Neural crest cell (in vitro differentiated cells): ENCODE measurements at places on chromosomes 4 and X. TPM values are rescaled to one million over a fixed set of nuclear protein-coding genes. Genes with fewer than 3 reads are reported as not detected.

DNA sequence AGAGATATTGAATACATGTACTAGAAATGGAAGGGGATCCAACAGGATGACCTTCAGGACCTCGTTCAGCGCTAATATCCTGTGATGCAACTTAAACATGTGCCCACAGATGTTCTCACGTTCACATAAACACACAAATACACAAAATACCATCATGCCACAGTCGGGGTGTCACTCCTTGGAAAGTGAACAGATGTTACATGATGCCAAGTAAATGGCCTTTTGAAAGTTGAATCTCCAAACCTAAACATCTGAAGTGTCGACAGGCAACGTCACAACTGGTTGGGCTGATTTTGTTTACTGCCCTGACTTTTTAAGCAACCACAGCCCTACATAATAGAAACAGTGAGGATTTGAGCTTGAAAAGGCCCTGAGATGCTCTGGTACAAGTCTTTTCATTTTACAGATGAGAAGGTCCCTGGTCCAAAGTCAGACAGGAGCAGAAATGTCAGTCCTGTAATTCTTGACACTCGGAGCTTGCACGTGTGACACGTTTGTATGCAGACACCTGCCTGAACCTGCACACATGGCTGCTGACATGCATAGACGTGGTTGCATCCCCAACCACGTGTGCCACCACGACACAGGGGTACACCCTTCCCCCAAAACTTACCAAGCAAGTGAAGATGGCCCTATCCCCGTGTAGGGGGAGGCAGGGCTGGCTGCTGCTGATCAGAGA, 23.5 kb upstream of the BCORL1 start:
- DNase-seq, result no peak

- DNase-seq, result peak; percentile 18
Observed at GRCh38 chr4:15001248-15001868, 923 bp upstream of the CPEB2 start.

DNA sequence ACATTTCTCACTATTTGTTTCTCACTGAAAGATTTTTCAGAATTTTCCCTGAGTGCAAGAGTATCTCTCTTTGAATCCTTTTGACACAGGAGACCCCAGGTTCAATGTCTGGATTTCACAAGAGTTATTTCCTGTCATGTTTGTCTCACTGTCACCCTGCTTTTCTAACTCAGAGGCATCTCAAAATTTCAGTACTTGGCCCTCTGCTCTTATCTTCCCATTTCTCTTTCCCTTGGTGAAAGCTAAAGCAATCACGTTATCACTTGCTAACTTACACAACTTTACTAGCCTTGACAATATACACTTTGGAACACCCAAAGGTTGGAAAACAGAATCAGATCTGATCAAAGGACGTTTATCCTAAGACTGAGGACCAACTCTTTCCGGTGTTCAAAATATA, 17.3 kb downstream of the IGSF1 start:
- DNase-seq, result no peak

DNA sequence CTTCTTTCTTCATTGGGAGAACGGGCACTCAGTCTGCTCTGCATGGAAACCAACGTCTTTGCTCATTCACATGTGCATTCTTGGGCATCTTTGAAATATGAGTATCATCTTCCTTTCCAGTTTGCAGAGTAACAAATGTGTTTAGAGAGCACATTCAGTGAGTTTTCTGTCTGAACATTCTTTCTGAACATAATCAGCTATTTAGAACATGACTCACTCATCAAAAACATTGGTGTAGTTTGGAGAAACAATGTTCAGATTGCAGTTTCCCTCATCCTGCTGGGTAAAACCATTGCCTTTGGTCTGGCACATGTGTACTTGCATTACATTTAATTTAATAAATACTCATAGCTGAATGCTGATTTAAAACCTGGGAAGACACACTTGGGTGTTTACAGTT, 81.5 kb upstream of the F9 start:
- DNase-seq, result no peak

DNA sequence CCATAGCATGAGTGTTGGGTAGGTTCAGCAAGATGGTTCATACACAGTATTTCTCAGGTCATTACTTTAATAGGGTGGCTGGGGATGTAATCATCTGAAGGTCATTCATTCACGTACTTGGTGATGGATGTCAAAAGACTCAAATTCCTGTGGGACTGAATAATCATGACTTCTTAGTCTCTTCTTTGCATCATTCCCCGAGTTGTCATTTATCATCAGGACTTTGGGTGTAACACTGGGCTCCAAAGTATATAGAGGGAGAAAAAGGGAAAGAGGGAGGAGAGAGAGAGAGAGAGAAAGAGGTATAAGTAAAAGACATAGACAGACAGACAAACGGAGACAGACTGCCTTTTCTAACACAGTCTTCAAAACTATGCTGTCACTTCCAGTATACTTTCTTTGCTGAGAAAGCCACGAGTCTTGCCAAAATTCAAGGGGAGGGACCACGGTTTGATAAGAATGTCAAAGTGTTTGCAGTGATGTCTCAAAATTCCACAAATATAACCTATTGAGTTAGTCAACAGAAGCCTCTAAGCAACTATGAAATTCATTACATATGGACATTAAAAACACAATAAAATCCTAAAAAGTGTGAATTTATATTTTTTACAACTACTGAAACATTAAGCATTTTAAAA, 55.9 kb downstream of the UGT2A3 start:
- DNase-seq, result no peak

DNA sequence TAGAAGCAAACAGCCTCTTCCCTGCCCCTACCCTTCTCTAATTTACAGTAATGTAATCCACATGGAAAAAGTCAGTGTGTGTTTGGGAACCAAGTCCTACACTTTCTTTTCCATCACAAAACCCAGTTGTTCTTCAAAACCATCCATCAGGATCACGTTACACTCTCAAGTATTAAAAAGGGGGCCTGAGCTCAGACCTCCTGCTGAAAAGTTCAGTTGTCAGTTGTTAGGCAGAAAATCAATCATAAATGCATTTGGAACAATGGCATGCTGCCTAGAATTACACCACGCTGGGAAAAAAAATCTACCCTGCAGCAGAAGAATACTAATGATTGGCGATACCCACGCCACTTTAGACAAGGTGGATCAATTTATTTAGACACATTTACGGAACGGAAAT, 236.5 kb downstream of the PARM1 start:
- DNase-seq, result no peak

GRCh38 chr4:148965080-148965479, 522.9 kb upstream of the NR3C2 start:
- no peak for DNase-seq

- DNase-seq, result no peak
Observed at GRCh38 chrX:37083880-37084279, 75.7 kb downstream of the FAM47C start.

DNA sequence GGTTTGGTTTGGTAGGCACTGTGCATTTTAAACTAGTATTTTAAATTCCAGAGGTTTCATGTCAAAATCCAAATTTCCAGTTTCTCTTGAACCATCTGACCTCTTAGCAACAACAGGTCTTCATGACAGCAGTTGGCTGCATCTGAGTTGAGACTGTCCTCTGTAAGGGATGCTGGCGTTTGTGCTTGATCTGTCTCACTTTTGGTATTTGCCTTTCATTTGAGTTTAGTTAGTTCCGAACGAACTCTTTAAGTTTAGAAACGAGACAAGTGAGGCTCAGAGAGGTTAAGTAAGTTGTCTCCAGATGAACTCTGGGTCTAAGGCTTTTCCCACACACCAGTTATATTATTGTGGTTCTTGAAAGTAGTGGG, 29.1 kb downstream of the SPARCL1 start:
- DNase-seq, result no peak

DNA sequence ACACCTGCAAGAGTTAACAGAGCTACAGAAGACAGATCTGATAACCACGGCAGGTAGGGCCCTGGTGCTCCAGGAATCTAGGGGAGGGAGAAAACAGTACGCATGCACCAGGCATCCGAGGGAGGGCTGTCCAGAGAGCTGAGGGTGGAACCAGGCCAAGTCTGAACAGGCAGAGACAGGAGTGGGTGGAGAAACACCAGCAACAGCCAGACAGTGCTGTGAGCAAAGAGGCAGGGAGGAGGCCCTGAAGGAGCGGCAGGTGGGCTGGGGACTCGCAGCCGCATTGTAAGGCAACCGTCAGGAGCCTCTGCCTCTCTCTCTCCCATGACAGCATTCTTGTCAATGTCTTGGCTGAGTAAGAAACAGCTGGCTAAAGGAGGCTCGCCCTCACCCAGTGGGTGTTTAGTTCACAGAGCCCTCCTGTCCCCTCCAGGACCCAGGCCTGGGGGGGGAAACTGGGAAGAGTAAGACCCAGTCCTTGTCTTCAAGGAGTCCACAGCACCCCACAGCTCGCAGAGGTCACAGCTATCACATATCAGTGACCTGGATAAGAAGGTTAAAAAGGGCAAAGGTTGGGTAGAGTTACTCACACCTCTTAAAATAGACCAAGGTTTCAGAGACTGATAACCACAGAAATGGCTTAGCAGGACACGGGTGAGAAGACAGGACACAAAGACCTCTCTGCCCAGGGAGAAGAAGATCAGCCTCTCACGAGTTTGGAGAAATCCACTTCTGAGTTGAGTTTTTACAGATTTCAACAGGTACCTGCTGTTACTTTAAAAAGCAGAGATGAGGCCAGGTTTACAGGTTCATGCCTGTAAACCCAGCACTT, 10.5 kb downstream of the ACSL1 start:
- no peak for DNase-seq

GRCh38 chr4:102036619-102037376, 246.3 kb downstream of the BANK1 start:
- DNase-seq, result no peak

DNA sequence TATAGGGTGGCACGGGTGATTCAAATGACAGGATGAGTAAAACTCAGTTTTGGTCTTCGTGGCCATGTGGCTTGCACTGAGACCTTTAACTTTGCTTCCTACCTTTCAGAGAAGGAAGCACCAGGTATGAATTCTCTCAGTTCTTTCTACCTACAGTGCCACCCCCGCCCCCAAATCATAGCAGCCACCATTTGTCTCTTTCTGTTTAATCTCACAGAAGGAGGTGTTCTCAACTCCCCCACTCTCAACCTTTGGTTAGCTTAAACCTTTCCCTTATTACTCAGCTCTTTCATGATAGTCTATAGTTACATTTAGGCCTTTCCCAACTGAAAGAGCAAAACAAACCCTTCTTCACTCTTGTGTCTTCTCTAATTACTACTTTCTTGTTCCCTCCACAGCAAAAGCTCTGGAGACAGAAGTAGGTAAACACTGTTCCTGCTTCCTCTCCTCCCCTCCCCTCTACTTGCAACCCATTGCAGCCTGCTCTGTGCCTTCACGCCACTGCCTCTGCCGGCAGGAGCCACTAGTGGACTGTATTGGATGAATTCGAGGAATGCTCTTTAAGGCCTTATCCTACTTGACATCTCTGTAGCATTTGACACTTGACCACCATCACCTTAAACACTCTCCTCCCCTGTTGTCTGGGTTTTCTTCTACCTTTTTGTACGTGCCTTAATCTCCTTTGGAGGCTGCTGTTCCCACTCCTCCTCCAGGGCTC, 123.7 kb downstream of the AFF1 start:
- DNase-seq, result no peak

- DNase-seq, result no peak
Observed at GRCh38 chrX:38959736-38960135, 158.5 kb downstream of the MID1IP1 start.

DNA sequence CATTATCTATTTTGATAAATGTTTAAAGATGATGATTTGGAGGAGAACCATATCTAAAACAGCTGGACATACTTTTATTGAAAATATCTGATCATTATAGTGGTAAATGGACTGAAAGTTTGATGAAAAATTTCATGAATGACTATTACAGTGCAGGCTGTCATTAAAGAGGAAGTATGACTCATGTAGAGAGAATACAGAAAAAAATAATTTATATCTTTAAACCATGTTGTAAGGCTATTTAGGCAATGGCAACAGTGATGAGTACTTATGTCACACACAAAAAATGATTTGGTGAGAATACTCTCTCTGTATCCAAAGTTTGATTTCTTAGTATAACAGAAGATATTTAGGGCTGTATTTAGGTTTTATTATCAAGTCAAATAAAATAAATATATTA, 3.9 kb upstream of the GLRB start:
- DNase-seq, result no peak

DNA sequence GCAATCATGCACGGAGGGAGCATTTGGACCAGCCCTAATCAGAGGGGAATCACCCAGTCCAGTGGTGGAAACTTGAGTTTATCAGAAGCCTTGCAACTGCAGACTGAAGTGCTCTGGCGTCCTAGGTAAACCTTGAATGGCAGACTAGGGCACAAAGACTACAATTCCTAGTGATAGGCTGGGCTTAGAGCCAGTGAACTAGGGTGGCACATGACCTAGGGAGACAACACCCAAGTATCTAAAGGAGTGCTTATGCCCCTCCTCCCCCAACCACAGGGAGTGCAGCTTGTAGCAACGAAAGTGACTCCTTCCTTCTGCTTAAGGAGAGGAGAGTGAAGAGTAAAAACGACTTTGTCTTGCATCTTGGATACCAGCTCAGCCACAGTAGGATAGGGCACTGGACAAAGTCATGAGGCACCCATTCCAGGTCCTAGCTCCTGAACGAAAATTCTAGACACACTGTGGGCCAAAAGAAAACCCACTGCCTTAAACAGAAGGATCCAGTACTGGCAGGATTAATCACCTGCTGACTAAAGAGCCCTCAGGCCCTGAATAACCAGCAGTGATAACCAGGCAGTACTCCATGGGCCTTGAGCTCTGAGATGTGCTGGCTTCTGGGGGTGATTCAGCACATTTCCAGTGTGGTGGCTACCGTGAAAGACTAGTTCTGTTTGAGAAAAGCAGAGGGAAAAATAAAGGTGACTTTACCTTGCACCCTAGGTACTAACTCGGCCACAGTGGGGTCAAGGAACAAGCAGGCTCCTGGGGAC, 58.7 kb upstream of the STARD8 start:
- DNase-seq, result no peak

DNA sequence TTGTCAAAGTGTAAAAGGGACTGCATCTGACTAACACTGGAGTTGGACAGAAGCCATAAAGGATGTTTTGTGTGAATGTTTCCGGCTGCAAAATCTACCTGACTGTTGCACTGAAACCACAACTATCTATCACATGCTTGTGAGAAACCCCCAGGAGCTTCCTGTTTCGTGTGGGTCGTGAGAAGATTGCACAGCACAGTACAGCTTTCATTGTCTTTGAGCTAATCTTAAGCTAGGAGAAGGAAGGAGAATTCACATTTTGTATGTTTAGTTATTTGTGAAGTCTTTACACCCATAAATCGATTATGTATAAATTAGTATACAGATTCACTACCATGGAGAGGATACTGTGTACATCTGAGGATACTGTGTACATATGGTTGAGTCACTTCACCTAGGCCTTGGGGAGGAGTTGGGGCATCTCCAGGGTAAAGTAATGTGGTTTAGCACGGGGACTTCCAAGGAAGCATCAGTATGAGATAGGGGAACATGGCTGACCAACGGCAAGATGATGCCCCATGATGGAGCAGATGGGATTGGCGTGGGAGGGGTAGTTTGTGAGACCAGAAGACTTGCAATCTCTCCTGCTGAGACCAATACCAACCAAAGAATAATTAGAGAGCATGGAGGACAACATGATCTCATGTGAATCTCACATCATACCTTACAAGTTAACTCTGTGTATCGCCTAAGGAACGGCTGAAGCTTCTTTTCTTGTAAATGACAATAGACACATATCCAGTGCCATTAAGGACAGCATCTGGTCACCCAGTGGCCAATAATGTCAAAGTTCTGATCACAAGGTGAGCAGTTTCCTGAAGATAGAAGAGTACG, 43.1 kb upstream of the FAM9C start:
- DNase-seq, result no peak

GRCh38 chr4:12965334-12965733, 518.8 kb downstream of the RAB28 start:
- DNase-seq, result no peak

REELD1 gene
- not detected in 2 replicates for total RNA-seq

RBM46 gene
- not detected in 2 replicates for total RNA-seq

UGT2B17 gene
- total RNA-seq, result not detected in 2 replicates
